ENCODE measurements at places on chromosomes 6 and 20.
A peak's percentile ranks its signal among the peaks of the same experiment; 100 is the strongest.

DNA sequence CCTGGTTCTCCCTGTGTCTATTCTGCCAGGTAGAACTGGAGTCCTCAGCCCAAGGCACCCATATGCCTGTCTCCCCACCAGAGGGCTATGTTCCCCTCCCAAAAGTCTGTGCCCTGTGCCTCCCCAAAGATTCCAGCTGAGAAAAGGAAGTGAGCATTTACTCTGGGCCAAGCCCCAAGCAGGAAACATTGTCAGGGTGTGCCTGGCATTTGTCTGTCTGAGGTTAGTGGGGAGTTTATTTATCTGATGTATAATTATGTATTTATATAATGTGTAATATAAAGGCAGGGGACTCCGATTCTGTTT, 5.6 kb downstream of the GDF5 start:
- DNase-seq = no peak

- no peak for DNase-seq
Observed at GRCh38 chr20:24459733-24460132, 9.7 kb upstream of the SYNDIG1 start.

- DNase-seq = no peak
Observed at GRCh38 chr6:125802943-125803377, 12.2 kb downstream of the NCOA7 start.

DNA sequence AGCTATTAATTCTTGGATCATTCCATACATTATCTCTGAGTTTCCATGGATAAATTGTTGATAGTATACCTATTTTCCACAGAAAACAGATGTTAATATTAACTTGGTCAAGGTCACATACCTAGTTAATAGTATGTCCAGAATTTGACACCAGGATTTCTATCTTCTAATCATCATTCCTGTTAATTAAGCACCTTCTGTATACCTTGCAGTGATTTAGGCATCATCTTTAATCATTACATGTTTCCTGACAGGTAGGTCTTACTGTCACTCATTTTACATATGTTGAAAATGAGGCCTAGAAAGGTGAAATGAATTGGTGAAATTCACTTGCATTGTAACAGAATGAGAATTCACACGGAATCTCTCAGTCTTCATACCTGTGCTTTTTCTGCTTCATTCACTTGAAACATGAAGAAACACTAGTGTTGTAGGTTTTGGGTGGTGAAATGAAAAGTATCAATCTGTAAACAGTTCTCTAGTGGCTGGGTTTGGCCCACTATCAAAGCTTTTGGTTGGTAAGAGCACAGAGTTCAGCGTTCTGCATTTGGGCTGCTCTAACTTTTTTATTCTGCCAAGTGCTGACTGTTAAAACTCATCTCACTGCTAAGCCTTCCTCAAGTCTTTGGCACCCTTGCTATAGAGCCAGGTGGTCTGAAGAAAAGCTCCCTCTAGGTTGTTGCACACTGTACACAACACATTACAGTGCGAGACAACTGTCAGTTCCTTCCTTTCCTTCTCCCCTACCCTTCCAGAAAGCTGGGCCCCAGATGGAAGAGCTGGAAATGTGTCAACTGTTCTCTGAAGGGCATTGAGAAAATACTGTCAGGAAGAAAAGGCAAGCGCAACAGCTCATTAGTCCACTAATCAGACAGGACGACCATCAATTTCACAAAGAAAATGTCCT, 57.8 kb upstream of the C20orf144 start:
- no peak for DNase-seq

GRCh38 chr6:117306227-117306790, 41.0 kb downstream of the VGLL2 start:
- DNase-seq = no peak

GRCh38 chr20:745683-746301, 22.5 kb downstream of the SLC52A3 start:
- DNase-seq = no peak

DNA sequence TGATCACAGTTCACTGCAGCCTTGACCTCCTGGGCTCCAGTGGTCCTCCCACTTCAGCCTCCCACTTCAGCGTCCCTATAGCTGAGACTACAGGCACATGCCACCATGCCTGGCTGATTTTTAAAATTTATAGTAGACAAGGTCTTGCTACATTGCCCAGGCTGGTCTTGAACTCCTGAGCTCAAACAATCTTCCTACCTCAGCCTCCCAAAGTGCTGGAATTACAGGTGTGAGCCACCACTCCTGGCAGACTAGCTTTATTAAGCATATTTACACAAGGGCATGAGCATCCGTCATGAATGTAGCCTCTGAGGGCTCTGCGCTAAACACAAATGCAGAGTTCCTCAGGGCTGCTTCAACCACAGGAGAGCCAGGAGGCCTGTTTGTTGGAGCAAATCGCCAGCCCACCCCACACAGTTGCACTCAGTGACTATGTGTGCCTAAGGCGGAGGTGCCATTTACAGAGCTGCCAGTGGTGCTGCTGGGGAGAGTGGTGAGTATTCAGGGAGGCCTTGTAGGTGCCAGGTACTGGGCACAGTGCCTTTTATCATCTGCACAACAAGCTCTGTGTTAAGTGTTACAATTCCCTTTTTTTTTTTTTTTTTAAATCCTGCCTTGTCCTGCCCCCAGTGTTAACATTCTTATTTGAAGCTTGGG, 78.2 kb downstream of the PSMG4 start:
- no peak for DNase-seq

- no peak for DNase-seq
Observed at GRCh38 chr6:112027942-112028674, 25.8 kb upstream of the CCN6 start.

- DNase-seq = no peak
Observed at GRCh38 chr6:135280375-135281136, 99.4 kb downstream of the MYB start.

GRCh38 chr6:2718334-2719092, 32.2 kb downstream of the MYLK4 start:
- no peak for DNase-seq

DNA sequence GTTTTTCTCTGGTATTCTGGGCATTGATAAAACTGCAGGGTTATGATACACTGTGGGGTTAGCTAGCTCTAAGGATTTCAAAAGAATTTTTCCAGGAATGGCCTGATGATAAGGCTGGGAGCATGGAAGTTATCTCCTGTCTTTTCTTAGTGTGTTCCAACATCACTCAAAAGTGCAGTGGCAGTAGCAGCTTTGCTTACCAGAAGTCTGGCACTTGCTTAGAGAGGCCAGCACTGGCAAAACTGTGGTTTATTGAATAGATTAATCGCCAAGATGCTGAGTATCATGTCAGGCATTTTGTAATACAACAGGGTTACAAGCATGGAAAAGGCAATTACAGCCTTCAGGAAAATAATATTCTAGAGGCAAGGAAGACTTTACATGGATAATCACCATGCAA, 719.5 kb upstream of the GJE1 start:
- DNase-seq = no peak

DNA sequence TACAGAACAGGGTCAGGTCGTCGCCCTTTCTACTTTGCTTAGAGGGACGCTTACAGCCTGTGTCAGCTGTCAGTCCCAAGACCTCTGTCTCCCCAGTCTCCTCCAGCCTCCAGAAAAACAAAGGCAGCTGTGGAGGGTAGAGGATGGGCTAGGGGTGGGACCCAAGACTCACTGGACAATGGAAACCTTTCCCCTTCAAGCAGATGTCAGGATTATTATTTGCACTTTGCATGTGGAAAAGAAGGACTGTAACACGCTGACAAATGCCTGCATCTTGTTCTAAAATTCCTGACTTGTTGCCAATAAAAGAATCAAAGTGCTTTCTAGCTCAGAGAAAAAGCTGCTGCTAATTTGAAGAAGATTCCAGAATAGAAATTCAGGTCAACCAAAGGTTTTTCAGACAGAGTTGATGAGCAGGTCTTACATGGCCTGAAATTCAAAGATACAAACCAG, 58.7 kb downstream of the SNX5 start:
- no peak for DNase-seq

DNA sequence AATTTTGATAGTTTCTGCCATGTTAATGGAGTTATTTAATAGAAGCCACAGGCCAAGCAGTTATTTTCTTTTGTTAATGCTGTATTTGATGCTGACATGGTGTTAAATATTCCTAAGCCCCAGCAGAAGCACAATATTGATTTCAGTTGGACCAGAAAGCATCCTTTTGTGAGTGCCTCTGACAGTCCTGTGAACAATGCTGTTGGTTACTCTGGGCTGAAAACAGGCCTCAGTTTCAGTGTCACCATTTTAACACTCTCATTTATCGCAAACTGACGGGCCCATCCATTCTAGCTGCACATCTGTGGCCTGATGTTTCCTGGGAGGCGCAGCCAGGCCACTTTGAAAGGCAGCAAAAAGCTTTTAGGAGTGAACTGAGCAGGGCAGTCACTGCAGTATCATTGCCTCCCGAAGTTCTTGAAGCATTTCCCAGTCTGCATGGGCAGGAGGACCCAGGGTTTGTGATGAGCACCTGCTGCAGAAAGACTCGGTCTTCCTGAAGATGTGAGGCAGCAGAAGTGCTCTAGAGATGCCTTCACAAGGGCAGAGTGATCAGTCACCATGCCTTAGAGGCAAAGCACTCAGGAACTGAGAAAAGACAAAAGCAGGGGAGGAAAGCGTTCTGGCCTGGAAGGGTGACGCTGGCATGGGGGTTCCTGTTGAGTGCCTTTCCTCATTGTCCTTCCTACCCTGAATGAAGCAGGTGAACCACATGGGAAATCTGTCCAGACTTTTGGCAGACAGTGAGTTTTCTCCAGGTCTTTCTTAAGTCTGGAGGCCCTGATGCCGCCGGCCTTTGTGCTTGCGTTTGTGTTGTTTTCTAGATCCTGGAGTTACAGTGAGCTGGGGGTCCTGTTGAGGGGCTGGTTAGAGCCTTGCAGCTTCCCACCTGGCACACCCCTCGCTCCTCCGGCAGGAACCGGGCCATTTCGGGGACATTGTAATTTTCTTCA, 74.0 kb downstream of the ZDHHC14 start:
- no peak for DNase-seq

DNA sequence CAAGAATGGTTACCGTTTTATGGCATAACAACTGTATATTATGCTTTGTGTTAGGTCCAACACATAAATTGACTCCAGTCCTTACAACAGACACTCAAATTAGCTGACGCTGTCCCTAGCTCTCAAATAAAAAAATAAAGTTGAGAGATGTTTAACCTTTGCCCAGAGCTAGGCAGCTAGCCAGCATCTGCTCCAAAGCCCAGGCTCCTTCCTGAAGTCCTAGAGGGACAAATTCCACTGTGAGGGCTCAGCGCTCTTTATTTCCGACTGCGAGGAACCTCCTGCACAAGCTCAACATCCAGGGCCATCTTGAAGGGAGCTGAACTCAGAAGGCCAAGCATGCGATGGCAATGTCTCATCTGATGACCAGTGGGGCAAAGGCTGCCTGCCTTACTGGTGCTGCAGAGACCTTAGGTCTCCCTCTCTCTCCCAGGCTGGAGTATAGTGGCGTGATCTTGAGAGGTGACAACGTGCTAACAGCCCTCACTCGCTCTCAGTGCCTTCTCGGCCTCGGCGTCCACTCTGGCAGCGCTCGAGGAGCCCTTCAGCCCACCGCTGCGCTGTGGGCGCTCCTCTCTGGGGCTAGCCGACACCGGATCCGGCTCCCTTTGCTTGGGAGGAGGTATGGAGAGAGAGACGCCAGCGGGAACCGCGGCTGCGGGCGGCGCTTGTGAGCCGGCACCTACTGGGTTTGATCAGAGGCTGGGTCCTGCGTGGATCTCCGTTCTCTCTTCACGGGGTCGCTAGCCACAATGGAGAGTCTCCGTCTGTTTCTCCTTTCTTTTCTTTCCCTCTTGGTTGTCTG, 24.7 kb upstream of the GFOD1 start:
- DNase-seq = no peak

GRCh38 chr6:42532038-42532669, 31.7 kb upstream of the UBR2 start:
- peak; percentile 66 for DNase-seq

GRCh38 chr6:14896475-14896874, 349.4 kb upstream of the JARID2 start:
- no peak for DNase-seq

GRCh38 chr6:113701552-113702254, 155.4 kb upstream of the MARCKS start:
- DNase-seq = no peak

DNA sequence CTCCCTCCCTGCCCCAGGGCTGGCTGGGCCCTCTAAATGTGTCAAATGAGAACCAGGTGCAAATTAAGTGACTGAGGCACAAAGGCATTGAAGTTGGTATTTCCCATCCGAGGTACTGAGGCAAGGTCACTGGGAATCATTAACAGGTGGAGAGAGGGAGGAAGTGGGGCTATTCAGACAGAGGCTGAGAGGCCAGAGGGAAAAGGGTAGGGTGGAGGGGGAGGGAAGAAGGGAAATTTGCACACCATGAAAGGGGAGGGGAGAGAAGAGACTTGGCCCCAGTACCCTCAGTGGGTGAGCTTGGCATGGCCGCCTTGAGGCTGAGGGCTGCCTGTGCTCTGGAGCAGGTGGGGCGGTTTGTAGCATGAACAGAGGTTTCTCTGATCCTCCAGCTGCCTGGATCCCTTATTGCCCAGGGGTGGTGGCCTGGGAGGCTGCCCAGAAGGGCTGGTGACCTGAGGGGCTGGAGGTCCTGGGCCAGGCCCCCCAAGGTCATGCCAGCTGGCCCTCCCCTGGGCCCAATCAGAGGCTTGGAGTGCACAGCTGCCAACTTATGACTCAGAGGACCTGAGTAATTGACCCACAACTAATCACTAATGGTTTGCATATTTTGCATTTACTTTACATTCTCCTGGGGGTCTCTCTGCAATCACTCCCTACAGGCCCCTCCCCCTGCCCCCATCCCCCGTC, 40.3 kb upstream of the ZFAND3 start:
- DNase-seq = no peak

DNA sequence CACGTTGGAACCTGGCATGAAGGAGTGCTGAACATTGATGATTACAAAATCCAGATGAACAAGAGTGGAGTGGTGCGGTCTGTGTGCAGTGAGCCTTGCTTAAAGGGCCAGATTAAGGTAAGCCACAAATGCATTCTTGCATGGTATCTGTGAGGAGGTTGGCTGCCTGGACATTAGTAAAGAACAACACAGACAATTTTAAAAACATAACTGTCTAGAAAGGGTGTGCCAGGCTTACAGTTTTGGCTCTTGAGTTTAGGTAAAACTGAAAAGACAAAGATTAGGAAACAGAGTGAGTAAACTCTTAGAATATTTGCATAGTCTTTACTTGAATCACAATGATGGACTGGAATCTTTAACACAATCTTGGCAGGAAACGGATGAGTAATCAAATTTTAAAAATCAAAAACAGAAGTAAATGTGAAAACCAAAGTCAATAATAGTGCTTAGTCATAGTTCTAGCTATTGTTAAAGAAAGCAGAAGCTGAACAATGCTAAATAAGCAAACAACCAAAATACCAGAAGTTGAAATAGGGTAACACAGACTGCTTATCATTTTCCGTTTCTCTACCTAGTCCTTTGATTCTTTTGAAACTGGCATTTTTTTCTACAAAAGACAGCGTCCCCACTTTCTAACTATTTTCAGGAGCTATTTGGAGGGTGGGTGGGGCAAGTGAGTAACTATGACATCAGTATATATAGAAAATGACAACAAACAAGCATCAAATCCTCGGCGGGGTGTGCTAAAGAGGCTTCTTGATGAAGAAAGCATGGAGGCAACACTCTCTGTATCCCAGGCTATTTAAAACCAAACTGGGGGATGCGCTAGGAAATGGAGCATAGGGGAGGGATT, 185.8 kb upstream of the RAB32 start:
- DNase-seq = no peak

- no peak for DNase-seq
Observed at GRCh38 chr6:162777091-162777490, 49.3 kb downstream of the PACRG start.

Measured in HAP-1 (cell line).